Amniotic stem cell (primary cell): ENCODE measurements at places on chromosomes 7 and 10.

DNA sequence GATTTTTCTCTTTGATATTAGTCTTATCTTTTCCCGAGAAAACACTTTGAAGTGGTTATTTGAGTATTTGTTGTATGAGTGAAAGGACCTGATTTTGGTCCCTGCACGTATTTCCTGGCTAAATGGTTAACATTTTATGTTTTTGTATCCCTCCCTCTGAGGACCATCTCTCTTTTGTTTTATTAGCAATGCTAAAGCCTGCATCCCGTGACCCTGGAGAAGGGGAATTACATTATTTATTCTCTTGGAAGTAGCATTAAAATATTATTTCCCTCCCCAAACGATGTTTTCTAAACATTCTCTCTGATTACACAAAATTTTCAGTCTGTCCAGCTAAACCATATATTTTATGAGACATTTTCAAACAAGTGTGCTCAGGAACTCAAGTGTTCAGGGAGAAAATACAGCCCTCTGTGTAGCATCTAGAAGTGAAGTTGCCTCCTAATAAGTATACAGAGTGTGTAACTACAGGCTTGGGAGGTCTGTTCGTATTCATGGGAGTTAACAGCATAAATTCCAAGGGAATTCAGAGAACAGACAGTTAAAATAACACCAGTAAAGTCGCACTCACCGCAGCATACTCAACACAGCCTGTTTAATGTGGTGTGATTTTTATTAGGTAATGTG, 163.8 kb upstream of the NPVF start:
- DNase-seq = no peak

DNA sequence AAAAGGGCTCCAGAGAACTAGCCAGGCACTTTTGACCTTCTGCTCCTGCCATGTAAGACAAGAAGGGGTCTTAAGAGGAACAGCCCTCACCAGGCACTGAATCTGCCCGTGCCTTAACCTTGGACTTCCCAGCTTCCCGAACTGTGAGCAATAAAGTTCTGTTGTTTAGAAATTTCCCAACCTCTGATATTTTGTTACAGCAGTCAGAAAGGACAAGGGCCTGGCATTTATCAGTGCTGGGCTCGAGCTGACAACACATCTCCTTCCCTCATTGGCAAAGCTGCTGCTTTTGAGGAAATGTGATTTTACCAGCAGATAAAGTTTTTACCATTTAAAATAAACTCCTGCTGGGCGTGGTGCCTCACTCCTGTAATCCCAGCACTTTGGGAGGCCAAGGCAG, 103.5 kb downstream of the GPR26 start:
- no peak for DNase-seq

DNA sequence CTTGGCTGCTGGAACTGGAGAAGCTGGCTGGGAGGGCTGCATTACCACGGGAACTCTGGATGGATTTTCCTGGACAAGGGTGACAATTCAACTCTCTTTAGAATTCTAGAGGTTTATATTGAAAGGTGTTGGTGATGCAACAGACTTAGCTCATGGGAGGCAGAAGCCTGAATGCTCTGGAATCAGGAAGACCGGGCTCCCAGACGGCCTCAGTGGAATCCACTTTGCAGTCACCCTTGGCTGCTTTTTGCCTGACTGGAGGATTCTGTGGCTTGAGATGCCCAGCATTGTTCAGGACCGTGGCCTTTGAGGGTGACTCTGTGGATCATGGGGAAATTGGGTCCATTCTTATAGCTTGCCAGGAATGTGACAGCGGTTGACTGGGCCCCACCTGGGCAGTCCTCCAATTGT, 32.3 kb downstream of the PYROXD2 start:
- DNase-seq = no peak

DNA sequence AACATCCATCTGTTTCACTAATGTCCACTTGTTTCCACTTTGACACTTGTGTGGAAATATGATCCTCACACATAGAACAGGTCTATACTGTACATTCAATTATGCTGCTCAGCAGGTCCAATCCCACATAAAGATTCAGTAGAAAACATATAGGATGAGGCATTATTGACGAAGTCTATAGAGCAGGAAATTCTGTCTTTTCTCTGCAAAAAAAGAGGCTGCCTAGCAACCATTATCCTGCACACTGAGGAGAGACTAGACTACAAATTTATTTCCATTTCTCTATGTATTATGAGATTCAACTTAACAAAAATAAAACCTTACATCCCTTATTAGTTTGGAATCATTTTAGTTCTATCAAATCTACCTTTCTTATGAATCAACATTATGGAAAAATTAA, 204.6 kb upstream of the POM121L12 start:
- DNase-seq = no peak

DNA sequence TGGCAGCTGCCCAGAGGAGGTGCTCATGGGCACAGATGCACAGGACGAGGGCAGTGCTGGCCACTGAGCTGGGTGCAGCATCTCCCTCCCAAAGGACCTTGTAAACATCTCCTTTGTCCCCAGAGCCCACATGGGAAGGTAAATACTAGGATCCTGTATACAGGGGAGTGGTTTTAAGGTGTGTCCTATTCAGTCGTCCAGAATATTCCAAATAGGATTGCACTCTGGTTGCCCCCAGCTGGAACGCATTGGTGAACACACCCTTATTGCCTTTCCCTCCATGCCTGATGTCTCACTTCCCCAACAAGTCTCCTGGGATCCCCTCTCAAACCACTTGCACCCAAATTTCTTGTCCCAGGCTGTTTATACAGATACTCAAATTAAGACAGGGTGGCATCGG, 152.0 kb upstream of the PCBD1 start:
- no peak for DNase-seq
